ENCODE measurements at places on chromosomes 4 and X. TPM values are rescaled to one million over a fixed set of nuclear protein-coding genes. Genes with fewer than 3 reads are reported as not detected.

XG gene
- total RNA-seq: not detected

CSAG2 gene
- total RNA-seq: not detected

PHEX gene
- total RNA-seq: 1.4 TPM

CNKSR2 gene
- 54.7 TPM for total RNA-seq

BEND2 gene
- not detected for total RNA-seq

TRIM75 gene
- total RNA-seq: not detected
